Left renal pelvis (tissue), 4 donors: ENCODE measurements at places on chromosomes 7 and 10. TPM values are rescaled to one million over a fixed set of nuclear protein-coding genes. Genes with fewer than 3 reads are reported as not detected.

GRCh38 chr7:106772655-106773108, 92.4 kb upstream of the PIK3CG start:
- no peak for DNase-seq

- no peak for DNase-seq
Observed at GRCh38 chr10:77193001-77193400, 444.6 kb downstream of the KCNMA1 start.

DNA sequence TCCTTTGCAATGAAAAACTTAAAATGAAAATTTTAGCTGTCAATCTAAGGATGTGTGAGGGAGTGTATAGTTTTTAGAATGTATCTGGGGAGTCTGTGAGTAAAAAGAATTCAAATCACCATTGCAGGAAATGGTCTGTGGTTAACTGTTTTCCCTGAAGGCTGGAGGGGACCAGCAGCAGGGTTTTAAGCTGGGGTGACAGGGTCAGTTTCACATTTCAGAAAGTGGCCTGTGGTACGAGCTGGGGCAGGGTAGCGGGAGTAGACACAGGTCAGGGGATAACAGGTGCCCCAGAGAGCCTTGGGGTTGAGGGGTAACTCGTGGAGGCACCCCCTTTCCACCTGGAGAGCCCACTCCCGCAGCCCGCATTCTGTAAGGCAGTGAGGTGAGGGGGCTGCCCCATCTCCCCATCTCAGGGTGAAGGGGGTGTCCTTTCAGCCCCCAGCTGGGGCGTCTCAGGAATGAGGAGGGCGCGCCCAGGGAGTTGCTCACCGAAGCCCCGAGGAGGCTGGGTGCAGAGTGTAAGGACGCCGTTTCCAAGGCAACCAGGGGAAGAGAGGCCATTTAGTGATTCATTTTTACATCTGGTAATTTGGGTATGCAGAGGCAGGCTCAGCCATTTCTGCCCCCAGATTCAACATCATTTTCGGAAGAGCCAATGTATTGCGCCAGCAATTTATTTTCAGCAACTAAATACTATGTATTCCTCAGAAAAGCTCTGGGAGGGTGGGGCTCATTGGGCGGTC, 168.9 kb downstream of the SLIT1 start:
- no peak for DNase-seq

PLAU gene
- polyA plus RNA-seq, result 26.4 TPM

DNA sequence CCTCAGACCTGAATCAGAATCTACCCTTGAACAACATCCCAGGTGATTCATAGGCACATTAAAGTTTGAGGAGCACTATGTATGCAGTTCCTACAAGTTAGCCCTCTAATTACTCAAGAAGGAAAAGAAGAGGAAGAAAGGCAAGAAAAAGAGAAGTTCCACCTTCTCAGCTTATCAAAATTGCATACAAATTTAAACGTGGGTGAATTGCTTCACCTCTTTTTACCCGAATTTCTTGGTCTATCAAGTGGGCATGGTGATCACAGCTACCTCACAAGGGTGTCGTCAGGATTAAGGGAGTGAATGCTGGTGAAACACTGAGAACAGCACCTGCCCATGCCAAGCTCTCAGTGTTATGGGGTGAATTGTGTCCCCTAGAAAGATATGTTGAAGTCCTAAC, 43.8 kb upstream of the PAPSS2 start:
- DNase-seq, result no peak

DNA sequence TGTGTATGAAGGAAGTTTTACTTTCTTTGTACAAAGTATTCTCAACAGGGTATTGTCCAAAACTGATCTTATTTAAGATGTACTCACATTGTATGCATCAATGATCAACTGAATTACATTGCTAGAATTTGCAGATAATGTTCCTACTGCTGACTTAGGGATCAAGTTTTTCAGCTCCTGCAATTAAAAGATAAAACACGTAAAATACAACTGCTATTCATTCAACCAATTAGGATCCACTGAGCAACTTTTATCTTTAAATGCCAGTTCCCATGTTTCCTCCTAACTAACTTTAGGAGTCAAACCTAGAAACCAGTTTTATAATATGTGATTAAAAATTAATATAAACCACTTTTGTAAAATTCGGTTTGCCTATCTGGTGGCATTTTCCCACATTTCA, 35.9 kb downstream of the ITGB1 start:
- DNase-seq, result no peak

DNA sequence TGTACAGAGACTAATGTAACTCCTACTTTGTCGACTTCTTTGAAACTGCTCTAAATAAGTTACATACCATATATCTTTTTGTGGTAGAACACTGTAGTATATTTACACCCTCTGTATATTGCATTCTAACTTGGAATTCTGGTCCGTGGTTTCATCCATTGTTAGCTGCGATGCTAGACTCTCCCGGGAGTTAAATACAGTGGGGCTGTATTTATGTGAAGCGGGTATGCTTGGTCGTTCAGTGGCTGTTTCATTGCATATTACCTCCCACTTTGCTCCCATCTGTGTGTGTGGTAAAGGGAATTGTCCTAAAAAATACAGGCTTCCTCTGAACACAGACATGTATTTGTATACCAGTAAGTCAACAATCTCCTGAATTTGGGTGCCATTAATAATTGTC, 231.1 kb downstream of the SLC25A13 start:
- DNase-seq, result no peak

GRCh38 chr10:120076996-120077706, 184.6 kb downstream of the SEC23IP start:
- no peak for DNase-seq

OR13A1 gene
- 0.11 TPM for polyA plus RNA-seq

ST7 gene
- polyA plus RNA-seq, result 28.5 TPM

SP4 gene
- 19.2 TPM for polyA plus RNA-seq

STOX1 gene
- 6.2 TPM for polyA plus RNA-seq

DNA sequence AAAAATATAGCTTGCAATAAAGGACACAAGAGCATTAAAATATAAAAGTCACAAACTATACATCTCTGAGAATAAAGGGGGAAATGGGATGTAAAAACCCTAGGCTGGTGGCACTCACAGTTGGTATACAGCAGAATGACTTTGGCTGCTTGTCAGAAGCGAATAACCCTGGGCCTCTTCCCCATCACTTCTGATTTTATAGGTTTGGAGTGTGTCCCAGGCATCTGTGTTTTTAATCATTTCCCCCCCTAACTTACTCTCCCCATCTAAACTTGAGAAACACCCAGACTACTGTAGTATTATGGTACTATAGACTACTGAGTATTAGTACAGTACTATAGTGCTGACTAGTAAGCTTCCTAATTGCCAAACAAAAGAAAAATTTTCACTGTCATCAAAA, 1.8 kb upstream of the RPA3 start:
- DNase-seq, result no peak

REEP3 gene
- polyA plus RNA-seq, result 35.4 TPM

KAT6B gene
- 44.4 TPM for polyA plus RNA-seq

LEP gene
- not detected for polyA plus RNA-seq

GRCh38 chr10:111084366-111085255, 7.8 kb downstream of the ADRA2A start:
- no peak for DNase-seq

- DNase-seq, result no peak
Observed at GRCh38 chr10:16679511-16679910, 137.7 kb downstream of the RSU1 start.

- DNase-seq, result no peak
Observed at GRCh38 chr10:25959540-25960232, 25.7 kb downstream of the MYO3A start.

DNA sequence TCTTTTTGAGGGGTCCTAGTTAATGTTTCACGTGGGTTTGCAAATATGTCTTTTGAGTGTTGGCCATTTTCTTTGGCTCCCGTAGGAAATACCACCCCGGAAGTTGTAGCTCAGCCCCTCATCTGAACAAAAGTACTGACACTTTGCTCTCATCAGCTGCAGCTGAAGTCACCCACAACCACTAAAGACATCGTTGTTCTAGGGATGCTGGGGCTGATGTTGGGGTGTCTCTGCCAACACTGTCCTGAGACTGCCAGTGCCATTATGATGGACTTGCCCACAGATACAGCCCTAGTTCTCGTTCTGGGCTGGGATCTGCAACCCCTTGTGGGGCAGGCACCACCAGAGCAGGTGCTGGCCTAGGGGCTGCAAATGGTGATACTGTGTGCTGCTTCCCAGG, 82.6 kb upstream of the ARHGAP21 start:
- DNase-seq, result no peak

SEMA3D gene
- 68.9 TPM for polyA plus RNA-seq

GBX1 gene
- polyA plus RNA-seq, result 0.27 TPM

CHST15 gene
- 16.6 TPM for polyA plus RNA-seq

UBN2 gene
- polyA plus RNA-seq, result 12.6 TPM

- DNase-seq, result no peak
Observed at GRCh38 chr10:93218386-93218785, 144.7 kb downstream of the CYP26A1 start.

DNA sequence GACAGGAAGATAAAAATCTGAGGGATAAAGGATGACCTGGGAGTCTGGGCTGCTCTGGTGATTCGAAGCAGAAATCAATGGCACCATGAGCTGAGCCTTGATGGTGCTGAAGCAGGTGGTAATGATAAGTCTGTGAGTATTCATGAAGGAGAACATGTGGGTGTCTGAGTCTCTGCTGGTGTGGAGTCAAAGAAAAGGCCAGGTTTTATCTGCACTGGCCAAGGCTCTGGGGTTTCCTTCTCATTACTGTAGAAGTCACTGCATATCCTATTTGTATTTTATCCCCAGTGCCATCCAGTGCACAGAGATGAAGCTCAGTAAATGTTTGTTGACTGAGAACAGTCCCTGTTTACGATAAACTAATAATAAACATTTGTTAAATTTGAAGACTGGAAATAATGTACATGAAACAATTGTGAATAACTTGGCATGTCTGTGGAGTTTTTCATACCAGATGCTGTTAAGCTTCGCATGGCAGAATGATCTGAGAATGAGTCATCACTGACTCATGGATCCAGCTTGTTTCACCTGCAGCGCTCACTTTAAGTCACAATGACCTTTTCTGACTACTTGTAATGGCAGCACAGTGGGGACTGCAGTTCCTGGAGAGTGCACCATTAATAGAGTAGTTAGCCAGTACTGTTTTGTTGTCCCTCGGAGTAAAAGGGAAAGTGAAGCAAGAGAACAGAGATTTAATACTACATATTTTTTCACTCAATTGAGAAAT, 538.5 kb downstream of the HTR7 start:
- DNase-seq, result no peak

- DNase-seq, result no peak
Observed at GRCh38 chr10:57786850-57787750, 480.6 kb downstream of the IPMK start.
